ENCODE measurements at places on chromosomes 11 and 22. TPM values are rescaled to one million over a fixed set of nuclear protein-coding genes. Genes with fewer than 3 reads are reported as not detected.

MYO7A gene
- 26.9 TPM for total RNA-seq

CCDC116 gene
- 2.0 TPM for total RNA-seq

RFPL3 gene
- not detected for total RNA-seq

EIF3D gene
- total RNA-seq: 272 TPM

RPL27A gene
- 851 TPM for total RNA-seq

C11orf65 gene
- 3.7 TPM for total RNA-seq

LMNTD2 gene
- total RNA-seq: 4.5 TPM

YAP1 gene
- 130 TPM for total RNA-seq

INPPL1 gene
- total RNA-seq: 73.6 TPM

SCGB1A1 gene
- not detected for total RNA-seq

INS gene
- total RNA-seq: 1.8 TPM

PDE3B gene
- total RNA-seq: 16.3 TPM

ARHGEF17 gene
- total RNA-seq: 102 TPM

PATE4 gene
- total RNA-seq: not detected

OR51B2 gene
- total RNA-seq: not detected

APOC3 gene
- not detected for total RNA-seq

FOSL1 gene
- 1.4 TPM for total RNA-seq

MMP12 gene
- total RNA-seq: not detected

ALDH3B1 gene
- 137 TPM for total RNA-seq

PHLDA2 gene
- 6.1 TPM for total RNA-seq

PUS3 gene
- total RNA-seq: 6.6 TPM

KCNJ11 gene
- 3.3 TPM for total RNA-seq
